ENCODE measurements at places on chromosomes 2 and 18. TPM values are rescaled to one million over a fixed set of nuclear protein-coding genes. Genes with fewer than 3 reads are reported as not detected.

Gene SCN1A
- total RNA-seq = 0.28 TPM

Gene CD8A
- not detected for total RNA-seq

Gene SOS1
- total RNA-seq = 21.9 TPM

Gene CAPN14
- total RNA-seq = under 0.01 TPM

Gene KCNIP3
- 0.57 TPM for total RNA-seq

Gene ASB18
- total RNA-seq = not detected

Gene GALNT3
- total RNA-seq = 0.71 TPM

Gene COL3A1
- total RNA-seq = 5,666 TPM

Gene PARD3B
- total RNA-seq = 19.1 TPM

Gene GPR17
- total RNA-seq = not detected

Gene ANKRD62
- total RNA-seq = not detected

Gene XDH
- not detected for total RNA-seq

Gene C2orf78
- total RNA-seq = not detected

Gene CLK1
- 60.9 TPM for total RNA-seq

Gene ZSWIM2
- 0.09 TPM for total RNA-seq

Gene LIMS3
- 5.2 TPM for total RNA-seq

Gene SIX3
- not detected for total RNA-seq

Gene HOXD9
- total RNA-seq = 0.28 TPM

Gene MPPE1
- 34.0 TPM for total RNA-seq

Gene IL1RN
- total RNA-seq = 0.71 TPM

Gene SLC4A5
- total RNA-seq = 0.14 TPM

Gene EN1
- not detected for total RNA-seq

Gene IL18RAP
- total RNA-seq = not detected

Gene HOXD12
- total RNA-seq = not detected

Gene CD207
- total RNA-seq = not detected

Gene ADD2
- total RNA-seq = 0.37 TPM

Gene CFAP65
- total RNA-seq = not detected

Gene FECH
- total RNA-seq = 30.9 TPM
